ENCODE measurements at places on chromosomes 7 and 10.

DNA sequence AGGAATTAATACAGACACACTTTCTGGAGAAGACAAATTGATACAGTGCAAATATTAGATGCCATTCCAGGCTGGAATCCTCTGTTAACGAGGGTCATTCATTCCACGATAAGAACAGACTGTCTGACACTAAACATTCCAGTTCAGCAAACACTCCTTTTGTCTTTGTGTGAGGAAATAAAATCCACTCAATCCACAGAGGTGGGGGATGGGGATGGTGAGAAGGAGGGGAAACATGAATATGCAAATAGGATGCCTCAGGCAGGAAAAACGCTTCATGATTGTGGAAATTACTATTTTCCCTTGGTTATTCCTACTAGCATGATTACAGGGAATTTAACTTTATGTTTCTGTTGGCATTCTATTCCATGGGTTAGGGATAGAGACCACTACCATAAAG is 196.9 kb upstream of the CDCA7L start:
- no peak for DNase-seq

DNA sequence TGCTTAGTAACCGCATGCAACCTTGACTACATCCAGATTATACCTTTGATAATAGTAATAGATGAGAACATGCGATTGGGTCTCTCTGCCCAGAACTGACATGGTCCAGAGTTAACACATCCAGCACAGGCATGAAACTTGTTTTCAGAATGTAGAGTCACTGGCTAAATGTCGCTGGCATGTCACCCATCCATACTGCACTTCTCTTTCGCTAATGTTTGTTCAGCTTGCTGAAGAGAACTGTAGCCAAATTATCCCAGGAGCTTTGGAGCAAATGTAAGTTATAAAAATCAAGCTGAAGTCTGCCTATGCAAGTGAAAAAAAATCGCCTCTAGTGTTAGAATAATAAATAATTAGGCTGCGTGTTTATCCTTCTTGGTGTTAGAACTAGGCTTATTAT is 98.2 kb downstream of the PRTFDC1 start:
- DNase-seq = no peak

DNA sequence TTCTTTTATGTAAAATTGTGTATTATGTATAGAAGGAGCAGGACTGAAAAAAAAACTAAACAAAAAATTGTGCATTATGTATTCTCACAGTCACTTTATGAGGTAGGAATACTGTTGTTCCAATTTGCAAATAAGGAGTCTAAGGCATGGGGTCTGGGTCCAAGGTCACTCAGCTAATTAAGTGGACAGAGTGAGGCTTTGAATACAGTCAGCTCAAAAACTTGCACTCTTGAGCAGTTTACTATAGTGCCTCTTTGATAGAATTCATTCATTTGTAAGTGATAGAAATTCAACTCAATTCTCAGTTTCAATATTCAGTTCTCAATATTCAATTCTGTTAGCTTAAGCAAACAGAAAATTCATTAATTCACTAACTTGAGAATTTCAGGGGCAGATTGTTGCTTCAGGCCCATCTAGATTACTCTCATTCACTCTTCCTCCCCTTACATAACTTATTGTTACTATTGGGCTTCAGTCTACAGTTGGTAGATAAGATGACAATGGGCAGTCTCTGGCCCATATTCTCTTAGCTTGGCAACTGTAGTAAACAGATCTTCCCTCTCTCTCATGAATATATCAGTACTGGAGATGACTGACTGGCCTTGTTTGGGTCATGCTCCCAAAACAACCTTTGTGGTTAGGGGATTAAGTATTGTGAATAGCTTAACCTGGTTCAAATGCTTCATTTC is 86.6 kb downstream of the BTAF1 start:
- DNase-seq = no peak

DNA sequence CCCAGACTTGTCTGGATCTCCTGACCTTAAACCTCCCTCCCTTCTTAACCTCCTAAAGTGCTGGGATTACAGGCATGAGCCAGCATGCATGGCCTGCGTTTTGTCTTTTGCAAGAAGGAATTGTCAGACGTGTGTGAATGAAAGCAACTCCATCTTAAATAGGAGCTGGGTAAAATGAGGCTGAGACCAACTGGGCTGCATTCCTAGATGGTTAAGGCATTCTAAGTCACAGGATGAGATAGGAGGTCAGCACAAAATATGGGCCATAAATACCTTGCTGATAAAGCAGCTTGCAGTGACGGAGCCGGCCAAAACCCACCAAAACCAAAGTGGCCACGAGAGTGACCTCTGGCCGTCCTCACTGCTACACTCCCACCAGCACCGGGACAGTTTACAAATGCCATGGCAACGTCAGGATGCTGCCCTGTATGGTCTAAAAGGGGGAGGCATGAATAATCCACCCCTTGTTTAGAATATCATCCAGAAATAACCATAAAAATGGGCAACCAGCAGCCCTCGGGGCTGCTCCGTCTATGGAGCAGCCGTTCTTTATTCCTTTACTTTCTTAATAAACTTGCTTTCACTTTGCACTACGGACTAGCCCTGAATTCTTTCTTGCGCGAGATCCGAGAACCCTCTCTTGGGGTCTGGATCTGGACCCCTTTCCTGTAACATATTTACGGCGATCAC is 41.2 kb upstream of the SDK1 start:
- DNase-seq = no peak

GRCh38 chr10:130810856-130811255 is 500.7 kb downstream of the TCERG1L start:
- DNase-seq = no peak

DNA sequence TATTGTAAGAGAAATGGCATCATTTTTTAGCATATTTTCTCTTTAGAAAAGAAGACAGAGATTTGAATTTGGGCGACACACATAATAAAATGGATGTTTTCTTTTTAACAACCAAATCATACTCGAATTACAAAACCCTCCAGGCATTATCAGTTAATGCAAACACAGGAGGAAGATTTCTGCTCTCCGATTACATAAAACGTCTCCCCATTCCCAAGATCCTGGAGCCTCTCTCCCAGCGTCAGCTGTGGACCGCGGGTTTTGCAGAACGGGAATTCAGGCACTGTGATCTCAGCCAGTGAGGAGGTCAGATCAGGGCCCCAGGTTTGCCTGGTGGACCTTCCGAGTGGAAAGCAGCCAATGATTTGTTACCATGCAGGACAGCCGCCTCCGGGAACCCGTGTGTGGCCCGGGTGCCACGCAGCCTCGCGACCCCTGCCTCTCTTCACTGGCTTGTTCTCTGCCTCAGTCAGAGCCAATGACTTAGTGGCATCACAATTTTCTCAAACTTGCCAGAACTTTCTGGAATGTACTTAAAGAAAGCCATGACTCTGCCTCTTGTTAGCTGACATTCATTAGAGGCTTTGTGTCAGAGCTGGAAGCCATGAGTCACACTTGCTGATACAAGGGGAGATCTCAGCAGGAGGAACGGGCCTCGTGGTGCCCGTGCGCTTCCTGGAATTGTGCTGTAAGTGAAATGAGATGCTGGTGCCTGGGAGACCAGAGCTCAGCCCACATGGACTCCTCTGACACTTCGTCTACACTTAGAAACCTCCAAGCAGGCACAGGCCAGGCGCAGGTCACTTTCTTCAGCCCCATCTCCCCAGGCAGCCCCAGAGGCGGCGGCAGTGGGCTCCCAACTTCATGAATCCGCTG is 246.1 kb downstream of the KLF6 start:
- DNase-seq = no peak

- no peak for DNase-seq
Measured at GRCh38 chr7:131061818-131062217, 265.9 kb upstream of the MKLN1 start.

- DNase-seq = no peak
Measured at GRCh38 chr7:30246392-30246791, 38.0 kb upstream of the ZNRF2 start.

DNA sequence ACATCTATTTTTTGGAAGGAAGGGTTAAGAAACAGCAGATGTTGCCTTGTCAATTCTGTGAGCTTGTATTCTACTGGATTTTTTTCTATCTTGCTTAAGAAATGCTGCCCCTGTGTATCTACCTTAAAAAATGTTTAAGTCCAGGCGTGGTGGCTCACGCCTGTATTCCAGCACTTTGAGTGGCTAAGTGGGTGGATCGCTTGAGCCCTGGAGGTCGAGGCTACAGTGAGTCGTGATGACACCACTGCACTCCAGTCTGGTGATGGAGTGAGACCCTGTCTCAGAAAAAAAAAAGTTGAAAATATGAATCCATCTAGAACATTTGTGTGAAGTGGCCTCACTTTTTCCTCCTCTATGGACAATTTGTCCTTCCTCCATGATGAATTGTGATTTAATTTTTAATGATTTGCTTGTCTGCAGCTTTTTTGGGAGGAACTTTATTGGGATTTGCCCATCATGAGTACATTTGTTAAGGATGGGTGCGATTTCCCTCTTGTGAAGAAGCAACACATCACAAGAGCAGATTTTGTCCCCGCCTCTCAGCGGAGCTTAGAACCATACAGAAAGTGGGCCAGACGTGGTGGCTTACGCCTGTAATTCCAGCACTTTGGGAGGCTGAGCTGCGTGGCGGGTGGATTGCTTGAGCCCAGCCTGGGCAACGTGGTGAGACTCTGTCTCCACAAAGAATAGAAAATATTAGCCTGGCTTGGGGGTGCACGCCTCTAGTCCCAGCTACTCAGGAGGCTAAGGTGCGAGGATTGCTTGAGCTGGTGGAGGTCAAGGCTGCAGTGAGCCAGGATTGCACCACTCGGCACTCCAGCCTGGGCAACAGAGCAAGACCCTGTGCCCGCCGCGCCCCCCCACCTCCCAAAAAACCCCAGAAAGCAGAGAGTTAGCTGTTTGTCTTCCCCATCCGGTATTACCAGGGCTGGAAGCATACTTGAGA is 57.7 kb downstream of the DNAJB6 start:
- DNase-seq = no peak

GRCh38 chr7:147809786-147810185 is 780.8 kb upstream of the C7orf33 start:
- no peak for DNase-seq

DNA sequence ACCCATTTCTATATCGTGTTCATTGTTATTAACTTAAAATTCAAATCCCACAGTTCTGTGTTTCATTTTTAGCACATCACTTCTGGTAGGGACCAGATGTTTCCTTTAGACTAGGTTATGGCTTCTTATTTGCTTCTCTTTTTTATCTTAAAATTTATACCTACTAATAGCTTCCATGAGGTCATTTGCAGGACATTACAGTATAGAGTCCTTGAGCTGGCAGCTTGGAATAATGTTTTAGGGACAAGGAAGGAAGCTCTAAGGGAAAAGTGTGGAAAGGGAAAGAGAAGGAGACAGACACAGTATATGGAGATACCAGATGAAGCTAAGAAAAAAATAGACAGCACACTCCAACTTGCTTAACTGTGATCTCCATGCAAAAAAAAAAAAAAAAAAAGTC is 48.8 kb upstream of the CD36 start:
- DNase-seq = no peak

DNA sequence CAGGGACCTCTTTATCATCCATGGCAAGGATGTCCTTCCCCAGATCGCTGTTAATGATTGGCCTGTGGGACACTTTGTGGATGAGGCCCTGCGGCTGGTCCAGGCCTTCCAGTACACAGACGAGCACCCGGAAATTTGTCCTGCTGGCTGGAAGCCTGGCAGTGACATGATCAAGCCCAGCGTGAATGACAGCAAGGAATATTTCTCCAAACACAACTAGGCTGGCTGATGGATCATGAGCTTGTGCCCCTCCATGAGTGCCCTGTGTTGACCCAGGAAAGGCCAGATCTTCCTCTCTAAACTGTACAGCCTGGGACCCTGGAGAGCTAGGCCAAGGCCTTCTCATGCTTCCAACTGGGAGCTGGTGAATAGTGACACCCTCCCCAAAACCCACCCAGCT is 124.1 kb downstream of the CUL2 start:
- no peak for DNase-seq

GRCh38 chr7:22074897-22075296 is 129.2 kb upstream of the CDCA7L start:
- DNase-seq = no peak

GRCh38 chr7:74006451-74007241 is 21.3 kb upstream of the ELN start:
- no peak for DNase-seq

DNA sequence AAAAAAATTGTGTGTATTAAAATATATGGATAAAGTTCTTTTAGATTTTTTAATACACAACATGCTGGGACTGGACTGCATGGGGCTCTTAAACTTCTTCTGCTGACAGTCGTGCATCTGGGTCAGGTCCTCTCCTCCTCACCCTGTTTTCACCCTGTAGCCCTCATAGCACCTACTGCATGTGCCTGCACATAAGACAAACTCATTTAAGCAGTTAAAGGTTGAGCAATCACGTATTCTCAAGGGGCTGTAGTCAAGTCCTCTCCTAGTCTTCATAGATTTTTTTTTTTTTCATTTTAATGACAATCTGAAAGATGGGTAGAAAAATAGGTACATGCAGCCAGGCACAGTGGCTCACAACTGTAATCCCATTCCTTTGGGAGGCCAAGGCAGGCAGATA is 23.6 kb upstream of the PDCD4 start:
- DNase-seq = no peak

DNA sequence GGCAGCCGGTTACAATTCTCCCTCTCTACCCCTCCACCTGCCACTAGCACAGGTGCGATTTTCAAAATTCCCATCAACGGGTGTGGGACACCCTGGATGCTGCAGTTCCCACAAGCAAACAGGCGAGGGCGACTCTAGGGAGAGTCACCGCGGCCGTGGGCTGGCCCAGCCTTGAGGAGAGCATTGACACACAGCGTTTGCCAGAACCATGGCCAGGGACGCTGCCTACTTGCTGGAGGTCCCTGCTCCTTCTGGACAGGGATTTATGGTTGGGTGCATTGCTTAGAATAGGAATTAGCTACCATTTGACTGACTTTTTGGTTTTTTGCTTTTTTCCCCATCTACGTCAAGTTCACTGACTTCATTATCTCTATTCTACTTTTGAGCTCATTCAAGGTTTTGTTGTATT is 19.0 kb upstream of the CLDN4 start:
- peak; percentile 33 for DNase-seq

DNA sequence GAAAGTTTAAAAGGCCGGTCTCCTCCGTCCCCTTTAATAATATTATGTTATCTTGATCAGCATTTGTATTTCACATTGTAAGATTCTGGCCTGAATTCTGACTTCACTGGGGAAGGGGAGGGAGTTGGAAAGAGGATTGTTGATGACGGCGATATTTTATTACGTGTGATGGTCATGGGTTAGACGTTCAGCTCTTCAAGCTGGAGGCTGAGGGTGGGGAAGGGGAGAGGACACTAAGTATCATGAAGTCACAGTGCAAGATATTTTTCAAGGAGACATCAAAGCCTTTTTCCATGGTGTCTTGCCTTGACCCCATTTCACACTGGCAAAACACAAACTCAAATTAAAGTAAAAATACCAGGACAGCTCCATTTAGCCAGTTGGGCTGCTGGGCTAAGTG is 126.7 kb downstream of the WDR11 start:
- DNase-seq = no peak

Data from stimulated activated CD8-positive, alpha-beta memory T cell treated with anti-CD3 and anti-CD28 coated beads, Interleukin-15, amount 100 ng/mL, for 24 hours (primary cell).